ENCODE measurements at places on chromosomes 1 and 21. TPM values are rescaled to one million over a fixed set of nuclear protein-coding genes. Genes with fewer than 3 reads are reported as not detected.

The FCGR3A gene
- 20.8 TPM for total RNA-seq

DNA sequence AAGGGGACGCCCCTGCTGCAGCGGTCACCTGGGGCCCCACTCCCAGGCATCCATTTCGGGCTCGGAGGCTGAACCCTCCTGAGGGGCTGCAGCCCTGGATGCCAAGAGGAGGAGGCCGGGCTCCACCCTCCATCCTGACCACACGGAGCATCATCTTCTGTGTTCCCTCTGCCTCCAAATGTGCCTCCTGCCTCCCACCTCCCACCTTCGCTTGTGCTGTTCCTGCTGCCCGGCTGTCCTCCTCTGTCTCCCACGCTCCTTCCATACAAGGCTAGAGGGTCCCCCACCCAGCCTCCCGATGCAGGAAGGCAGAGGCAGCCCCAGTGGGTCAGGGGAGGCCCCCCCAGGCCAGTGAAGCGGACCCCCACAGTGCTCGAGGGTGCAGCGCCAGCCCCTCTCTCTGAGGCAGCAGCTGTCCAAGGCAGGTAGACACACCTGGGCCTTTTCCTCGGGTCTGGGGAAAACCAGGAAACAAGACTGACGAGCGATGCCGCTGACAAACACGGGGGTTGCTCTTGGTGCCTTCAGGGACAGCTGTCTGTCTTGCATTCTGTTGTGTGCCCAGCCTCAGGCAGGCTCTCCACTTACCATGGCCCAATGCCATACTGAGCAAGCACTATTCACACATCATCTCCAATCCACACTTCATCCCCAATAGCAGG is 16.8 kb upstream of the PLEKHG5 start:
- DNase-seq = no peak

DNA sequence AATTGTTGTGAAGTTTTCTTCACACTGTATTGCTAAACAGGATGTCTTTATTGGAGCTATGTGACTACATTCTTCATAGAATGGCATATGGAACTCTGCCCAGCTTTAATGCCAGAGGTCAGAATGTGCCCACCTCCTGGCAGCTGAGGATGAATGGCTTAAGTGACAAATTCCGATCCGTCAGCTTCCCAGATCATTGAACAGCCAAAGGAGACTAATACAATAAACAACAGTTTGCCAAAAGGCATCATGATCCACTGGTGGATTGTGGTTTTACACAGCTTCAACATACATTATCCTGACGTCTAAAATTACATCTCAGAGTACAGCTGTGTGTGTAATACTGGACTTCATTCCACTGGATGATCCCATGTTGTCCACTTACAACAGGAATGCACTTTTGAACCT is 68.7 kb upstream of the C1orf105 start:
- no peak for DNase-seq

- no peak for DNase-seq
Observed at GRCh38 chr21:45253633-45254459, 33.8 kb downstream of the POFUT2 start.

DNA sequence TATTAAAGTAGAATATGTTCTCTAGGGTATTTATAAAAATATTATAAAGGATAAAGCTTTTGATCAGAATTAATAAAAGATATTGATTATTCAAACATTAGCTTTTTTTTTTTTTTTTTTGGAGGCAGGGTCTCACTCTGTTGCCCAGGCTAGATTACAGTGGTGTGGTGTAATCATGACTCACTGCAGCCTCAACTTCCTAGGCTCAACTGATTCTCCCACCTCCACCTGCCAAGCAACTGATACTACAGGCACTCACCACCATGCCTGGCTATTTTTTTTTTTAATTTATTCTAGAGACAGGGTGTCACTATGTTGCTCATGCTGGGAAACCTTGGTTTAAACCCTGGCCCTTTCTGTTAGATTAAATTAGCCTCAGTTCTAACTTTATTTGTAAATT is 188.3 kb downstream of the CLEC20A start:
- DNase-seq = no peak

- no peak for DNase-seq
Observed at GRCh38 chr1:106268070-106268469, 788.4 kb upstream of the PRMT6 start.
